ENCODE measurements at places on chromosomes 7 and 10.

- no peak for DNase-seq
Measured at GRCh38 chr10:80760914-80761371, 223.2 kb downstream of the SH2D4B start.

GRCh38 chr10:111303887-111304286 lies 227.1 kb downstream of the ADRA2A start:
- no peak for DNase-seq

DNA sequence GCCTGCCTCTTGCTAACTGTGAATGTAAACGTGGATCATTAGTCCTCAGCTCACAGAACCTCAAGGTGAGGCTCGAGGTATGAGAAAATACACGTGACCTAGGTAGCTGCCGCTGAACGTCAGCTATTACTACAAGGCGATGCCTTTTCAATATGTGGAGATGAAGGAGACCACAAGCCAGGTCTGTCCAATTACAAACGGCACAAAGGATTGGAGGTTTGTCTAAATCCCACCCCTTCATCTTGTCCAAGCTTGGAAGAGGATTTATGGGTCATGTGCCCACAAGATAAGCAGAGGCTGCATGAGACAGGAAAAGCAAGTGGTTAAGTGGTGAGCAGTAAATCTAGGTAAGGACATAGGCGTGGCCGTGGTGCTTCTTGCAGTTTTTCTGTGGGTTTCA lies 3.4 kb downstream of the H2BK1 start:
- DNase-seq = no peak

- DNase-seq = no peak
Measured at GRCh38 chr7:2757361-2757903, 69.4 kb downstream of the AMZ1 start.

DNA sequence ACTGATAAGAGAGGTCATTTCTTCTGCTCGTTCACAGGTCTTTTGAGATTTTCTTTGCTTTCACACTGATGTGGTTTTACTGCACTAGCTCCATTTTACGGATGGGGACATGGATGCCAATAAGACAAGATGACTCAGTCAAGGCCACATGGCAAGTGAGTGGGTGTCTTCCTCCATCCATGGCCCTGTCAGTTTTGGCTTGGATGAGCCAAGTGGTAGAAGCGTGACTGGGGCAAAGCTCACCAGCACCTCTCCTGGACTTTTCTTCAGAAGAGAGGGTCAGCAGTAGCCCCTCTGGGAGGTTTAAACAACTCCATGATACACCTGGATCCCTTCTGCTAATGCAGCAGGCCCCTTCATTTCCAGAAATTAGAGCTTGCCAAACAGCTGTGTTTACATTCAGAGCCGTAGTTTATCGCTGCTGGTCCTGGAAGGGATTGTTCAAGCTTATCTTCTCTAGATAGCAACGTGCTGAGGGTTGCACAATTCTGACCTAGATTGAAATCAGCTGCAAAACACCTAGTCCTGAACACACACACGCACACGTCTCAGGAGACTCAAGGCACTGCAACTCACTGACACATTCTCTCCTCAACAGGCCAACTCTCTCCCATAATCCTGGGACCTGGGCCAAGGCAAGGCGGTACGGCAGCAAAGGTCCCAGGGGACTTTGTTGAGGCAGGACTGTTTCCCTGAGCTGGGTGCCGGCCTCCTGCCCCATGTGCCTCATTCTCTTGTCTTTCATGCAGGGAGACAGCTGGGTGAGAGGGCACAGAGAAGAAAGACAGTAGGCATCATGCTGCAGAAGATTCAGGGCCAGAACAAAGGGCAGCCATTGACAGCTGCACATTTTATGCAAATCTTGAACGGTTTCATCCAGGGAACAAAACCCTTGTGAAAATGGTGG lies 14.2 kb upstream of the PDCD4 start:
- DNase-seq = peak; percentile 69

DNA sequence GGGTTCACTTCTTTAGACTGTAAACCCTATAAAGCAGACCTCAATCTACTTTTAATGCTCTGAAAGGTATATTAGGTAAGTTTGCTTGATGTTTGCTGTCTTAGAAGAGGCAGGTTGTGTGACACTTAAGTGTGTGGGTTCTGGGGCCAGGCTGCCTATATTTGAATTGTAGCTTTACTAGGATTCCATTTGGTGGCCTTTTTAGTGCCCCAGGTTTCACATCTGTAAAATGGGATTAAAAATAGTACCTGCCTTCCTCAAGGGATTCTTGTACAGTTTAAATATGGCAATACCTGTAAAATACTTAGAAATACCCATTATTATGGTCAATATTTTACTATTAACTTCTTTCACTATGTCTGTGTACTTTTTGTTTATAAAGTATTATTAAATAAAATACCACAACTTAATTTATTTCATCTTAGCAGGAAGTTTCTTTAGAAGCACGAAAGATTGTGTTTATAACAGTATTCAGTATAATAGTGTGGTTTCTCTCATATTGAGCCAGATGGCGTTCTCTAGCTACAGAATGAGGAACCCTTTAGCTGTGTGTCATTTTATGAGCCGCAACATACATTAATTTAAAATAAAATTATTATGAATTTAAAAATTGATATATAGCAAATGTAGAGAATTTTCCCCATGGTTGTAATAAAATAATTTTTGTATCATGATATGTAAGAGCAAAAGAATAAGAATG lies 94.2 kb downstream of the CDK14 start:
- no peak for DNase-seq

GRCh38 chr10:132451506-132452215 lies 54.7 kb downstream of the PWWP2B start:
- DNase-seq = no peak

GRCh38 chr7:105309235-105310169 lies 79.2 kb downstream of the SRPK2 start:
- no peak for DNase-seq

GRCh38 chr10:34399013-34399412 lies 416.1 kb downstream of the PARD3 start:
- no peak for DNase-seq

DNA sequence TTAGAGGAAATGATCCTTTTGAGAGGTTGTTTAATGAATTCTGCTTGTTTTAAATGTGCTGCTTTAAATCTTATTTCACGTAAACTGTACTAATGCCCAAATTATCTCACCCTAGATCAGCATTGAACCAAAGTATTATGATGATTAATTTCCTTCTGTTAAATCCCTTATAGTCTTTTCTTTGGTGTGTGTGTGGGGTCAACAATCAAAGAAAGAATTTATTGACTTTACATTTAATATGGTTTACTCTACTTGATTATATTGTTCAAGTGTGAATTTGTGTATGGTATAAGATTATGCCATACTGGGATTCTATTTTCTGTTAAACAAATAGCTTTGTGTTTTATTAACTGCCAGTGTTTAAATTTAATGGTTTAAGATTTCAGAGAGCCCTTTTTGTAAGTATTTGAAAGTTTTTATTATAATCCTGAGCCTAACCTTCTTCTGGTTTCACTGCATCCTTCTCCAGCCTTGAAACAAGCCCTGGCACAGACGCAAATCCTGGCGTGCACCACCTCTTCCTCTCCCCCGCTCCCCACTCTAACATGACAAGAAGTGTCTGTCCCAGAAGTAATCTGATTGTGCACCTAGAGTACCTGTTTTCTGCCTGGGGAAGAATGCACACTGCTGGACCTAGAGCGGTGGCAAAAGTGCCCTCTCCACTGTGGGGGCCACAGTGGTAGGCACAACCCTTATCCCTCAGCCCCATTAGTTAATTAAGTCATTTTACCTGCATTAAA lies 70.6 kb downstream of the KAT6B start:
- DNase-seq = no peak

- DNase-seq = no peak
Measured at GRCh38 chr10:98357194-98357822, 57.7 kb downstream of the PYROXD2 start.

- no peak for DNase-seq
Measured at GRCh38 chr7:108015740-108016139, 12.8 kb upstream of the LAMB1 start.

GRCh38 chr10:97567891-97568290 lies 4.7 kb upstream of the ANKRD2 start:
- no peak for DNase-seq

DNA sequence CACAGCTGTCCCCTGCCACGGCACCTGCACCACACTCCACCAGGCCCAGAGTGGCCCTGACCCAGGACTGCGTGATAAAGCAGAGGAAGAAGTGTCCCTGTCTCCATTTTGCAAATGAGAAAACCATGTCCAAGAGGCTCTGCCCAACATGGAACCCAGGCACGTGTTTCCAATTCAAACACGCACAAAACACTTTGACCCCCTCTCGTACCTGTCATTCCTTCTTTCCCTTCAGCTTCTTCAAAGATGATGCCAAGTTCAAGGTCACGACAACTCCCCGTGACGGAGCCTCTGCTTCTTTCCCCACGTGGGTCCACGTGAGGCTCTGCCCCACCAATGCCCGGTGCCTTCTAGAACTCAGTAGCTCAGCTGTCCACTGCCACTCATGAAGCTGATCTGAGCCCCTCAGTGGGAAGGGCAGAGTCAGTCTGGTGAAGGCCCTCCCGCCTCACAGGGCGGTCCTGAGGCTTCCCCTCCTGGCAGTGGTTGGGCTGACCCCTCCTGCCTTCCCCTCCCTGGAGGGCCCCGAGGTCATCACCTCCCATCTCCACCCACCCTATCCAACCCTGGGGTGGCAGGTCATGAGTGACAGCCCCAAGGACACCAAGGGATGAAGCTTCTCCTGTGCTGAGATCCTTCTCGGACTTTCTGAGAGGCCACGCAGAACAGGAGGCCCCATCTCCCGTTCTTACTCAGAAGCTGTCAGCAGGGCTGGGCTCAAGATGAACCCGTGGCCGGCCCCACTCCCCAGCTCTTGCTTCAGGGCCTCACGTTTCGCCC lies 19.0 kb downstream of the CALML5 start:
- DNase-seq = no peak

DNA sequence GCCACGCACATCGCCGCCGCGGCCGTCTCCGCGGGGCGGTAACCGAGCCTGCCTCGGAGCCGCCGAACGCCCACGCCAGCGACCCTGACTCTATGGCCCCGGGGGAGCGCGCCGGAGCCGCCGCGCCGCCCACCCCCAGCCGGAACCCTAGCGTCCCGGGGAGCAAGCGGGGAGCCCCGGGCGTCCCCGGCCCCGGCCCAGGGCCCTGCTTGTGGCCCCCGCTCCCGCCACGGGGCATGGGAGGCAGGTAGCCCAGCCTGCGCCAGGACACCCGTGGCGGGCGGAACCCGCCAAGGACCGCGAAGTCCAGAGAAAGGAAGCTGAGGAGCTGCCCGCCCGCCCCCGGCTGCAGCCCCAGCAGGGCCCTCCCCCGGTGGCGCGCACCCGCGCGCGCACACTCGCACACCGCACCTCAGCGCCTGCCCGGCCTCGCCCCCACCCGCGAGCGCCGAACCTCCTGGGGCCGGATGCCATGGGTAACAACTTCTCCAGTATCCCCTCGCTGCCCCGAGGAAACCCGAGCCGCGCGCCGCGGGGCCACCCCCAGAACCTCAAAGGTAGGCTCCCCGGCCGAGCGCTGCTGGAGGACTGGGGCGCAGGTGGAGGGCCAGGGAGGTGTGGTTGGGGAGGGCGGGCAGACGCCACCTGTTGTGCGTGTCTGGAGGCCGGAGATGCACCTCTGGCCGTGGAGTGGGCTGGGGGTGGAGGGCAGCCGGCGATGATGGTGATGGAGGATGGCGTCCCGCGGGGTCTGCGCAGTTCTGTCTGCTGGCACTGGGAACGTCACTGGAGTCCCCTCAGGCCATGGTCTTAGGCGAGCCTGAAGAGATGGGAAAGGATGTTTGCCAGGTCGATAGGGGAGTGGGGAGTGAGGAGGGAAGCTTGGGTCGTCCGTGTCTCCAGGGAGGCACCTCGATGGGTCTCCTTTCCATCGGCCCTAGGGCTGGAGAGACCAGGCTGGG lies 692 bp downstream of the NEURL1 start:
- no peak for DNase-seq

DNA sequence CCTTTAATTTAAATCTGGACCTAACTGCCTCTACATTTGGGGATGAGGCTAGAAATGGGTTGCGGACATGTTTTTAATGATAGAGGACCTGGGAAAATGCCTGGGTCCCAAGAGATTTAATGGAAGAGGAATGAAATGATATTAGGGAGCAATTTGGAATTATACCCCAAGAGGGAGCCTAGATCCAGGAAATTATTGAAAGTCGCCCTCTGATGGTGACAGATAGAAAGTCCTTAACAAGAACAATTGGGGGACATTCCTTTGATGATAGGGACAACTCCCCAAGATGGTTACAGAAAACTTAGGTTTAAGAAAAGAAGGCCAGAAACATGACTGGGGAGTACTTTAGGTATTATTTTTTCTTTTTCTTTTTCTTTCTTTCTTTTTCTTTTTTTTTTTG lies 9.5 kb upstream of the TSGA13 start:
- peak; percentile 38 for DNase-seq

- no peak for DNase-seq
Measured at GRCh38 chr7:30831936-30832335, 60.7 kb downstream of the MINDY4 start.

DNA sequence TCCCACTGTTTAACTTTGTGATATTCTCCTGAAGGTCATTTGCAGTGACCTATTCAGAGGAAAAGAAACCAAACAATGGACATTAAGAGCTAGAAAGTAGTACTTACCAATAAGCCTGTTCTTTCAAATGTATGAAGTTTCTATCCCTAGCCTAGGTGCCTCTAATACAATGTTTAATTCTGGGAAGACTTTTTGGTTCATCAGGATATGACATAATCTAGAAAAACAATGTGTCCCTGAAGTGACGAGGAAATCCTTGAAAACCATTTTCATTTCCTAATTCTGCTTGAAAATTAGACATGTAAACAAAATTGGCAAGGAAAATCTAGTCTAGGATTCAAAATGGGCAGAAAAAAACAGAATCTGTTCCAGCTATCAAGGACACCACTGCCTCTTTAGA lies 36.1 kb downstream of the ARHGAP19 start:
- DNase-seq = no peak

GRCh38 chr7:104628017-104628416 lies 299.6 kb downstream of the LHFPL3 start:
- DNase-seq = no peak

DNA sequence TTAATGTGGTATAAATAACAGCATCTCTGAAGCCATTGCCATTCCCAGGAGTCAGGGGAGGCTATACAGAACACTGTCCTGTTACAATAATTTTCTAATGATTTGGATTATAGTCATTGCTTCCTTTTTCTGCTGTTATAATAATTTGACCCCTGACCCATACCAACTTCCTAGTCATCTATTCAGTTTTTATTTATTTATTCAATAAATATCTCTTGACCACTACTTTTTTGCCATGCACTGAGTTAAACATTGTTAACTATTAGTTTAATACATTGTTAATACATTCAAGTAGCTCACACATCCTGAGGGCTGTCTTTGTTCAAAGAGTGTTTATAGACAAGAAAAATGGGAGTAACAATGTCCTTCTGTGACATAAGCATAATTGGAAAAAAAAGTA lies 235.5 kb upstream of the MEOX2 start:
- DNase-seq = no peak

GRCh38 chr7:4831723-4832495 lies 29.9 kb downstream of the PAPOLB start:
- no peak for DNase-seq

GRCh38 chr10:77091597-77092165 lies 545.9 kb downstream of the KCNMA1 start:
- DNase-seq = no peak
